ENCODE measurements at places on chromosomes 12 and 14. TPM values are rescaled to one million over a fixed set of nuclear protein-coding genes. Genes with fewer than 3 reads are reported as not detected.

The IL26 gene
- not detected for polyA plus RNA-seq

The ACRBP gene
- polyA plus RNA-seq, result 4.2 TPM

The KRT71 gene
- not detected for polyA plus RNA-seq

The JPH4 gene
- polyA plus RNA-seq, result not detected

The AMHR2 gene
- not detected for polyA plus RNA-seq

The LUM gene
- polyA plus RNA-seq, result not detected

The CIROP gene
- not detected for polyA plus RNA-seq

- no peak overlapping the region for H3K4me3 ChIP-seq
- H3K27me3 ChIP-seq, result peaks cover 2% of the 10 kb centered on the region
- H3K4me1 ChIP-seq, result peaks cover 26% of the 10 kb centered on the region
- no peaks in the 10 kb centered on the region for H3K36me3 ChIP-seq
- H3K27ac ChIP-seq, result peak overlapping the region; percentile 10
Measured at GRCh38 chr12:4160314-4161040, 113.1 kb upstream of the CCND2 start.

GRCh38 chr12:103806803-103807202 lies 34.2 kb downstream of the NT5DC3 start:
- H3K4me3 ChIP-seq, result no peak overlapping the region
- no peaks in the 10 kb centered on the region for H3K4me1 ChIP-seq
- no peak overlapping the region for H3K27ac ChIP-seq
- no peak for DNase-seq
- H3K36me3 ChIP-seq, result no peaks in the 10 kb centered on the region

DNA sequence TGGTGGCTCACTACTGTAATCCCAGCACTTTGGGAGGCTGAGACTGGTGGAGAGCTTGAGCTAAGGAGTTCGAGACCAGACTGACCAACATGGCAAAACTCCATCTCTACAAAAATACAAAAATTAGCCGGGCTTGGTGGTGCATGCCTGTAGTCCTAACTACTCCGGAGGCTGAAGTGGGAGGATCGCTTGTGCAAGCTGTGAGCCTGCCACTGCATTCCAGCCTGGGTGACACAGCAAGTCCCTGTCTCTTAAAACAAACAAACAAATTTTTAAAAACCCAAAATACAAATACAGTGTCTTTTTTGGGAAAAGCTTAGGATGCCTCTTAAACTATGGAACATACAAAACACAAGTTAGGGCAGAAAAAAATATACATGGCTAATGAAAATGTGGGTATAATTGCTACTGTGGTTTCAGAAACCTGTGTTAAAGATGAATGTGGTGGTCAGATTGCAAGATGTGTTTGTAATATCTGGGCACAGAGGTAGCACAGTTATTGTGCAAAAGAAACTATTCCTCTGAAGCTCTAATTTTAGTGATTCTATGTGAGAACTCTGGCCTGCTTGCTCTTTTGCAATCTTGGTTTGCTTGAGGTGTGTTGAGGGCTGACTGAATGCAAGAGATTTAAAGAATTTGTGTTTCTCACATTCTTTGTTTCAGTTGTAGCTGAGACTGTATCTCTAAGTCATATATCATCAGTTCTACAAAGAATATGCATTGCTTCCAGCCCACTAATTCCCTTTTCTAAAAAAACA lies 3.9 kb upstream of the HSPA2 start:
- H3K27ac ChIP-seq, result no peak overlapping the region
- H3K4me3 ChIP-seq, result peak overlapping the region; percentile 42
- H3K27me3 ChIP-seq, result peaks cover 9% of the 10 kb centered on the region
- no peak for DNase-seq

GRCh38 chr12:122395319-122395718 lies 27.1 kb downstream of the CLIP1 start:
- no peak for DNase-seq
- peaks cover 29% of the 10 kb centered on the region for H3K4me1 ChIP-seq
- no peaks in the 10 kb centered on the region for H3K27me3 ChIP-seq
- H3K36me3 ChIP-seq, result no peaks in the 10 kb centered on the region

DNA sequence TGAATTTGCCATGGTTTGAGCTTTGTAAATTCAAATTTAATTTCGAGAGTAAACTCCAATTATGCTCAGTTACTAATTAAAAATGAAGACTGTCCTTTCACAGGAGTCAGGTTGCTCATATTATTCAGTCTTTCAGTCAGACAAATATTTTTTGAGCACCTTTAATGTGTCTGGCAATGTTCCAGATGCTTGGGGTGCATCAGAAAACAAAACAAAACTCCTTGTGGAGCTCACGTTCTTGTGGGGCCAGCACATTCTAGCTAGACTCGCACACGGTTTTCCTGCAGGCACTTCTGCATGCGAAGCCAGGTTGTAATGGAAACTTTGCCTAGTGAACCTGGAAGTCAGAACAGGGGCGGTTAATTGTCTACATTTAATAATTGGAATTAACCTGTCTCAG lies 64.0 kb upstream of the ATF1 start:
- H3K4me3 ChIP-seq, result no peak overlapping the region
- H3K4me1 ChIP-seq, result no peaks in the 10 kb centered on the region
- DNase-seq, result no peak

GRCh38 chr12:56955631-56956256 lies 1.7 kb downstream of the RDH16 start:
- peaks cover 2% of the 10 kb centered on the region for H3K27me3 ChIP-seq
- no peak overlapping the region for H3K27ac ChIP-seq
- H3K36me3 ChIP-seq, result peaks cover 12% of the 10 kb centered on the region
- no peak overlapping the region for H3K4me3 ChIP-seq
- no peaks in the 10 kb centered on the region for H3K4me1 ChIP-seq

GRCh38 chr12:77648716-77649115 lies 182.0 kb upstream of the NAV3 start:
- H3K27ac ChIP-seq, result no peak overlapping the region
- H3K36me3 ChIP-seq, result no peaks in the 10 kb centered on the region
- H3K4me1 ChIP-seq, result no peaks in the 10 kb centered on the region
- H3K27me3 ChIP-seq, result no peaks in the 10 kb centered on the region
- no peak for DNase-seq

GRCh38 chr12:90366286-90366685 lies 588.7 kb downstream of the CCER1 start:
- no peaks in the 10 kb centered on the region for H3K36me3 ChIP-seq
- H3K27me3 ChIP-seq, result peaks cover 2% of the 10 kb centered on the region
- no peak for DNase-seq

GRCh38 chr12:89947437-89948270 lies 239.0 kb upstream of the ATP2B1 start:
- H3K4me1 ChIP-seq, result peaks cover 35% of the 10 kb centered on the region
- H3K36me3 ChIP-seq, result no peaks in the 10 kb centered on the region
- DNase-seq, result no peak
- H3K27me3 ChIP-seq, result peaks cover 7% of the 10 kb centered on the region

GRCh38 chr12:90995010-90995409 lies 9.8 kb downstream of the EPYC start:
- H3K4me3 ChIP-seq, result no peak overlapping the region
- H3K27ac ChIP-seq, result no peak overlapping the region
- no peaks in the 10 kb centered on the region for H3K4me1 ChIP-seq
- no peak for DNase-seq
- no peaks in the 10 kb centered on the region for H3K27me3 ChIP-seq

DNA sequence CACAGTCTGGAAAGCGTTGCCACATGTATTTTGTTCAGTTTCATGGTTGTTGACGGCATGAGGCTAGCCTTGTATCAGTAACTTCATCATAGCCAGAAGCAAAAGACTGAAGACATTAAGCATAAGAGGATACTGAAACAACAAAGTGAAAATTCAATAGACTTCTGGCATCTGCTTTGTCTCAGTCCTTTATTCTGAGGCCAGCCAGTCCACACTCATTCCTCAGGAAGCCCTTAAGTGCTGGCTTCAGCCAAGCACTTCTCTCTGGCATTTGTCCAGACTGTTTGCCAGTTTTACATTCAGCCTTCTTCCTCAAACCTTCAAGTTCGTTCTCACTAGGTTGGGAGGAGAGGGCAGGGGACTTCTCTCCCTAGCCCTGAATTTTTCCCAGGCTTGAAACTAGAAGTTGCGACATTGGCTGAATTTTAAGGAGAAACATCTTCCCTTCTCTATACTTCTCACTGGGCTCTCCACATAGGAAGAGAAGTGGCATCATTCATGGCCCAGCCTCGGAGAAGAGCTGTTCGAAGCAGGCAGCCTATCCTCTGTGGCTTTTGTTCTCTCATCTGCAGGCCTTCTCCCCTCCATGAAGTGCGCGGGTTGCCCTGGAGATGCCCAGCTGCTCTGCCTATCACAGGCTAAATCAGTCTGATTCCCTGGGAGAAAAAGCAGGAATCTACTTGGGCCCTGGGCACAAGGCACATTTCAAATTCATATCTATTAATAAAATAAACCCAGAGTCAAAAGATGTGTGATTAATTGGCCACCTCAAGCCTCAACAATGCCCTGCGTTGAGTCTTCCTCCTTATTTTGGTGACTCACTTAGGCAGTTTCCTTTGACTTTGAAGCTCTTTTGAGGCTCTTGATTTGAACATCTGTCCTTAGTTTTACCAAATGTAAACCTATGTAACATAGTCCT lies 130.9 kb upstream of the PLEKHA5 start:
- H3K27ac ChIP-seq, result no peak overlapping the region
- no peaks in the 10 kb centered on the region for H3K27me3 ChIP-seq
- no peaks in the 10 kb centered on the region for H3K4me1 ChIP-seq
- no peak overlapping the region for H3K4me3 ChIP-seq

GRCh38 chr12:78760906-78761305 lies 103.7 kb upstream of the SYT1 start:
- no peak overlapping the region for H3K27ac ChIP-seq
- no peaks in the 10 kb centered on the region for H3K27me3 ChIP-seq
- H3K36me3 ChIP-seq, result peaks cover 6% of the 10 kb centered on the region
- DNase-seq, result no peak
- H3K4me1 ChIP-seq, result no peaks in the 10 kb centered on the region

GRCh38 chr14:93686268-93686667 lies 102.0 kb downstream of the PRIMA1 start:
- H3K27me3 ChIP-seq, result no peaks in the 10 kb centered on the region
- DNase-seq, result no peak
- no peak overlapping the region for H3K4me3 ChIP-seq
- no peak overlapping the region for H3K27ac ChIP-seq
- H3K36me3 ChIP-seq, result no peaks in the 10 kb centered on the region
- H3K4me1 ChIP-seq, result no peaks in the 10 kb centered on the region

GRCh38 chr14:26845151-26845818 lies 247.5 kb upstream of the NOVA1 start:
- DNase-seq, result no peak
- peaks cover 3% of the 10 kb centered on the region for H3K36me3 ChIP-seq
- no peaks in the 10 kb centered on the region for H3K4me1 ChIP-seq
- no peaks in the 10 kb centered on the region for H3K27me3 ChIP-seq

- H3K27ac ChIP-seq, result no peak overlapping the region
- peaks cover 4% of the 10 kb centered on the region for H3K27me3 ChIP-seq
- peaks cover 19% of the 10 kb centered on the region for H3K36me3 ChIP-seq
- no peak overlapping the region for H3K4me3 ChIP-seq
- H3K4me1 ChIP-seq, result peaks cover 33% of the 10 kb centered on the region
- no peak for DNase-seq
Measured at GRCh38 chr12:42322567-42322966, 3.3 kb downstream of the ZCRB1 start.

DNA sequence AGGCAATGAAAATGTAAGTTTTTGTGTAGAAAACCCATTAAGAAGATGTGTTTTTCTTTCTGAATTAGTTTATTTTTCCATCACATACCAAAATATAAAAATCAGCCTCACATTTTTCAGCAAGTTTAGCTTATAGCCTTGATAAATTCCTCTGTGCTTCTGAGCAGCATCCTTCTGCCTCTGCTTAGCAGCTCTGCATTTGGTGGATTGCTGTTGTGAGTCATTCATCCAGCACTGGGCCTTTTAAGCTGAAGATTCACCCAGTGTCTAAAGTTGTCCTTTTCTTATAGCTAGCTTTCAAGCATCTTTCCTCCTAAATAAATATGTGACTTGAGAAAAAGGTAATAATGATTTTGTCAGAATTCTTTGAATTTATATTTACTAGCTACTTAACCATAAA lies 206.1 kb downstream of the PCNX1 start:
- no peak for DNase-seq
- H3K4me3 ChIP-seq, result no peak overlapping the region
- no peaks in the 10 kb centered on the region for H3K4me1 ChIP-seq
- H3K27me3 ChIP-seq, result peaks cover 2% of the 10 kb centered on the region

GRCh38 chr12:531951-532585 lies 72.3 kb downstream of the B4GALNT3 start:
- no peak overlapping the region for H3K27ac ChIP-seq
- H3K27me3 ChIP-seq, result peaks cover 1% of the 10 kb centered on the region
- H3K4me1 ChIP-seq, result no peaks in the 10 kb centered on the region

DNA sequence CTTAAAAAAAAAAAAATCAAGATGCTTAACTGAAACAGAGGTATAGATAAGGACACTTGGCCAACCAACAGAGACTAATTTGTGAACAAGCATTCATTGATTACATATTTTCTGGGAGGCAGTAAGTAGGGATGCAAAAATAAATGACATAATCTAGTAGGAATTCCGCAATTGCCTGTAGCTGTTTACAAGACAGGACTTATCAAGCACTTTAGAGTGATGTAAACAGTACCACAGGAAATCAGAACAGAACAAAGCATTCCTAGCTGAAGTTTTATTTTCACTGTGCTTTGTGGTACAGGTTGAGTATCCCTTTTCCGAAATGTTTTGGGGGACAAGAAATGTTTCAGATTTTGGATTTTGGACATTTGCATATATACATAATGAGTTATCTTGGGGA lies 68.2 kb upstream of the FGD4 start:
- no peak for DNase-seq
- H3K27me3 ChIP-seq, result no peaks in the 10 kb centered on the region
- no peaks in the 10 kb centered on the region for H3K4me1 ChIP-seq
- no peak overlapping the region for H3K27ac ChIP-seq
- peaks cover 13% of the 10 kb centered on the region for H3K36me3 ChIP-seq

DNA sequence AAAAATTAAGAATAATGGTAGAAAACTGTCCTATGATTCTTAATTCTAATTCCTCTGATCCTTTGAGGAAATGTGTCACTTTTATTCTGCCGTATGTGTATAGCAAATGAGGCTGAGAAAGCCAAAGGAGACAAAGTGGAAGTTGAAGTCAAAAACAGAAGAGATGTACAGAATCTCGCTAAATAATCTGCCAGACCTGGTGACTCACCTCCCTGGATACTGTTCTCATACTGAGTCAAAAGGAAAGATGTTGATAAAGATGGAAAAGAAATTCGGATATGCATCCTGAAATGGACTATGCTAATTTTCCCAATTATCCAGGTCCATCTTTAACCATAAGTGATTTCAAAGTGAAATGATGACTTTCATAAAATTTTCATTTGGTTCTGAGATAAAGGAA lies 92.5 kb downstream of the DUSP6 start:
- H3K36me3 ChIP-seq, result peaks cover 6% of the 10 kb centered on the region
- peaks cover 13% of the 10 kb centered on the region for H3K4me1 ChIP-seq
- no peak for DNase-seq
- H3K27ac ChIP-seq, result no peak overlapping the region

GRCh38 chr12:122081697-122082221 lies 3.2 kb downstream of the MLXIP start:
- H3K4me1 ChIP-seq, result peaks cover 75% of the 10 kb centered on the region
- H3K27me3 ChIP-seq, result peaks cover 2% of the 10 kb centered on the region
- peak overlapping the region; percentile 96 for H3K27ac ChIP-seq
- peak; percentile 51 for DNase-seq
- H3K4me3 ChIP-seq, result peak overlapping the region; percentile 96

Data from immature natural killer cell (primary cell).